ENCODE measurements at places on chromosomes 1 and 21.

DNA sequence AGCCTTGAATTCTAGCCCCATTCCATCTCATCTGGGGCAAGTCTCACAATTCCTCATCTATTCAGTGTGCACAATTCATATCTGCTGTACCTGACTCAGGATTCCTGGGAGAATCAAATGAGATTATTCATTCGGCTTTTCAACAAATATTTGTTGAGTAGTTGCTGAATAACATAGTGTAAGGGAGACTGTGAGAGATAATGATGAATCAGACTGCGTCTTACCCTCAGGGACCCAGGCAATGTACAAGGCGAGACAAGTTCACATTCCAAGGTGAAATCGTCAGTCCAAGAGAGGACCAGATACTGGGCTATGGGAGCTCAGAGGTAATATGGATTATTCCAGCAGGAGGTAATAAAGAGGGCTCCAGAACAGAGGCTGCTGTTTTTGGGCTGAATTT is 67.8 kb upstream of the SMYD2 start:
- DNase-seq, result no peak

GRCh38 chr1:244056577-244056976 is 5.5 kb downstream of the ZBTB18 start:
- no peak for DNase-seq

- no peak for DNase-seq
These were observed 34.4 kb downstream of the ZSWIM5 start for GRCh38 chr1:45172005-45172404.

DNA sequence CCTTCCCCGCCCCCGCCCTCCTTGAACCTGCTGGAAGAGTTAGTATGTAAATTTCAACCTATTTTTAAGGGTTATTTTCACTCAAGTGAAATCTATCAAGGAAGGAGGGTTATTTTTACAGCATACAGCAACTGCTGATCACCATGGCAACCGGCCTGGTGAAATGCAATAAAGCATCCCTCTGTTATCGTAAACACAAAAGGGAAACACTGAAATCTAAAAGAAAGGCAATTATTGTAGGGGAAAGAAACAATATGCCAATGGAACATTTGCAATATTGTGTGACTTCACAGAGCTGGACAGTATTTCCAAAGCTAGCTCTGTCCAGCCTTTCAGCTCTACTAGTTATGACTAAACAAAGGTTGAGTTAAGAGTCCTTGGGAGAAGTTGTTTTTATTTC is 588.3 kb upstream of the PBX1 start:
- DNase-seq, result no peak

GRCh38 chr1:204991342-204991844 is 51.6 kb upstream of the CNTN2 start:
- DNase-seq, result peak; percentile 89

DNA sequence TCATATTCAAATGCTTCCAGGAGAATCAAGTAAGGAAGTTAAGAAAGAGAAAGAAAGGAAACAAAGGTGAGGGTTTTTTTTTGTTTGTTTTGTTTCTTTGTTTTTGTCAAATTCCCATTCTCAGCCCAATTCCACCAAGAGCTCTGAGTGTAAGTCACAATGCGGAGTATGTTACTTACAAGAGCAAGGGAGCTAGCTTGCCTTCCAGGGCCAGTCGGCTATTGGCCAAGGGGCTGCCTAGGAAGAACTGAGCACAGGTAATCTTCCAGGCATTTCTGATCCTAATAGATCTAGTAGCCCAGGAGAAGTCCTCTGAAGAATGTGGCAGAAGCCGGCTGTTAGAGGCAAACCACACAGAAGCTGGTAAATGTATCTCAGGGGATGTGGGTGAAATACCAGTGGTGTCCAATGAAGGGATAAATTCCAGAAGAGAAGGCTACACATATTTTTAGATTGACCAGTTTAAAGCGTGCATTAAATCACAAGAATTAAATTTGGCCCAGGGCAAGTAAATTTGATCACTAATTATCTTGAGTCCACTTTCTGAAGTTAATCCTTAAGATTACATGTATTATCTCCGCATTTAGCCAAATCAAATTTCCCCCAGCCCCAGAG is 239.6 kb upstream of the ADAMTS5 start:
- peak; percentile 67 for DNase-seq

- DNase-seq, result no peak
These were observed 6.4 kb upstream of the KCNK1 start for GRCh38 chr1:233607252-233608119.

DNA sequence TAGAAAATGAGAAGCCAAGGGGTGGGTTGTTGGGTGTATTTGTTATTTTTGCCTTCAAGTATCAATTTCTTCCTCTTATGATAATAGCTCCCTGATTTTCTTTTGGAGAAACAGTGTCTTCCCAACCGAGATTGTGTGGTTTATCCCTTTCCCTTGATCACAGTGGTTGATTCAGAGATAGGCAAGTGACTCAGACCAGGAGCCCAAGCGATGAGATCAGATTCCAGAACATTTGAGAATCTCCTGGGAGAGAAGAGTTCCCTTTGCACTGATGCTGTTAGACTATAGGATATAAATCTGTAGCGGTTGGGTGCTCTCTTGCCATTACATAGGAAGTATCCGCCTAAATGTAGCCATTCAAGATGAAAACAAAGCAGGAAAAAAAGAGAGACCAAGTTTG is 90.1 kb upstream of the WDR26 start:
- no peak for DNase-seq

- no peak for DNase-seq
These were observed 359.3 kb downstream of the ADGRL2 start for GRCh38 chr1:82160036-82160435.
